ENCODE measurements at places on chromosomes 3 and 15.

- no peak for DNase-seq
Observed at GRCh38 chr3:164897342-164897741, 181.0 kb downstream of the SI start.

DNA sequence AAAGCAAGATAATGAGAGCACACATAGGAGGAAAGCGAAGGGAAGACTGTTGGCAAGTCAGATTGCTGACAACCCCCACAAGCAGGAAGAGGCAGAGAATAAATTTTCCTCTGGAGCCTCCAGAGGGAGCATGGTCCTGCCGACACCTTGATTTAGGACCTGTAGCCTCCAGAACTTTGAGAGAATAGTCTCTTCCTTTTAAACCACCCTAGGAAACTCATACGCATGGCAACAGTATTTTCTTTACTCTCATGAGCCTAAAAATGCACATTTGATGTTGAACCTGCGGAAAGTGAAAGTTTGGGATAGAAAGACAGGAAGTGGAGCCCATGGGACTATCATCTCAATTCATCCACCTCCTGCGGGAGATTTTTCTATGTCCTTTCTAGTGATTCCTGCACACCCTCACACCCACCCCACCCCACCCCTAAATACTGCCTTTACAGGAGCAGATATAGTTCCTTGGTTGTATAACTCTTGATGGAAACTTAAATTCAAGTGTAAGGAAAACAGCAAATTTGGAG lies 116.7 kb upstream of the LPP start:
- no peak for DNase-seq

- DNase-seq = no peak
Observed at GRCh38 chr15:60949039-60949977, 279.8 kb downstream of the RORA start.

GRCh38 chr15:75751116-75751875 lies 38.6 kb upstream of the CSPG4 start:
- peak; percentile 28 for DNase-seq

DNA sequence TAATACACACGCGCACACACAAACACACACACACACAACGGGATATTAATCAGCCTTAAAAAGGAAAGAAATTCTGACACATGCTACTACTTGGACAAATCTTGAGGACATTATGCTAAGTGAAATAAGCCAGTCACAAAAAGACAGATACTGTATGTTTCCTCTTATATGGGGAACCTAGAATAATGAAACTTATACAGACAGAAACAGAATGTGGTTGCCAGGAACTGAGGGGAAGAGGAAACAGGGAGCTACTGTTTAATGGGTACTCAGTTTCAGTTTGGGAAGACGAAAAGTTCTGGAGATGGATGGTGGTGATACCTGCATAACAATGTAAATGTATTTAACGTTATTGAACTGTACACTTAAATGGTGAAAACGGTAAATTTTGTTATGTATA lies 20.2 kb downstream of the ICE2 start:
- no peak for DNase-seq

DNA sequence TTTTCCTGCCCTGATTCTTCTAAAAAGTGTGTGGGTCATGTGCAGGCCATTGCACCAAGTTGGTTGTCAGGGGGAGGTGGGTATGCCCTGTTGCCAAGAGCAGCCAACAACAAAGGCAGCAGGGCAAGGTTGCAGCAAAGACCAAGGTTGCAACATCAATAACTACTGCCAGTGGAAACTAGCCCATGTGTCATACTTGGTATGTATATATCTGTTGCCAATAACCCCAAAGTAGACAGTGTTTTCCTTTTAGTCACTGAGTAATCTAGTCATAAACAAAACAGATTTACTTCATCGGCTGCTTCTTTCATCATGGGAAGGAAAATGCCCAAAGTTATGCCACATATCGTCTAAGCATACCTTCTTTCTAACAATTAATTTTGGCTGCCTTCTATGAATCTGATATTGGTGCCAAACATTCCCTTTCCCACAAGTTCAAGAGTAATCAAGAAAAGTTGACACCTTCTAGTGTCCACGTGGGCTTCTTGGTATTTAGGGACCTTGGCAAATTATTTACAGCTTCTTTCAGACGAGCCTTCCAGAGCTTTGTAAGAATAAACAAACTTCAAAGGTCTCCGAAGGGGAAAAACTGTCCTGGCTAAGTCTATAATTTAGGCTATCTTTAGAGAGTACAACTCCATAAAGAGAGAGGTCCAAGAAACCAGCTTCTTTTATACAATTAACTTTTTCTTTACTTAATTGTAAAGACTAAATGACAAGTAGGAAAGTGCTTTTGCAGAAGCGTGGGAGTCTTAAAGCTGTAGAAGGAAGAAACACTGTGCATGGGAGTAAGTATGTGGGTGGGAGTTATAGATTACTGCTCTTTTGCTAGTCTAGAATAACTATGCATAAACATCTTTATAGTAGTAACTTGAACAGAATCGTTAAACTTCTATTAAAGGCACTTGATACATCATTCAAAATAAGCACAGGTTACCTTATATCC lies 10.0 kb upstream of the MBNL1 start:
- peak; percentile 84 for DNase-seq

- DNase-seq = no peak
Observed at GRCh38 chr3:175869404-175869803, 1010.3 kb downstream of the NAALADL2 start.

GRCh38 chr15:48253172-48253571 lies 47.1 kb downstream of the SLC12A1 start:
- DNase-seq = no peak

- DNase-seq = no peak
Observed at GRCh38 chr3:134903837-134904236, 108.8 kb downstream of the EPHB1 start.

DNA sequence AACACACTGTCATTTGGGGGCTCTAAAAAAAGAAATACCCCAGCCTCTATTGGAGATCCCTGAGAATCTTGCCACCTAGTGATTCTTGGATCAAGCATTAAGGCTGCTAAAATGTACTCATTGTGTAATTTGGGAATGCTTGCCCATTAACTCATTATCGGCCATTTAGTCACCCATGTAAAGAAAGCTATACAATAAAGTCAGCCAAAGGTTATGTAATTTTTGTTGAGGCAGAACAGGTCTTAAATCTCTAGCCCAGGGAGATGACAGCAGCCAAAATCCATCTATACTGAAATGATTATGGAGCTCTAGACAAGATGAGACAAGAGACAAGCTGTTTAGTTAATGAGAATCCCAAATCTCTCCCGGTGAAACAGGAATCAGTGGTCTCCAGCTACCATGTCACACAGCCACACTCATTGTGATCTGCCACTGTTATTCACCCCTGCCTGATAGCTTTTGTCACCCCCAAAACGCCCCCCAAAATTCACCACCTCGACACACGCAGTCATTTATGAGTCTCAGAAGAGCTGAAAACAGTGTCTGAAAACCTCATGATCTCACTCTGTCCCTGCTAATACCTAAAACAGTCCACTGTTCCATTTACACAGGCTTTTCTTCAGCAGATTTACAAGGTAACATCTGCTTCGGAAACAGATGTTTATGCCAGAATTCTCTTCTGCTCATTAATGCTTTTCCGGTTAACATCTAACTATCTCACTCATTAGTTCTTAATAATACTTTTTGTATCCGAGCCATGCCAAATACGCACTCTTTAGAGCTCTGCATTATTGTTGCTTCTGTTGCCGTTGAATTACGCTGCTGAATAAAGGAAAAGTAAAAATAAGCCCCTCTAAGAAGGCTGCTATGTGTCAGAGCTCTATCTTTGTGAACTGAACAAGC lies 138.5 kb downstream of the RORA start:
- DNase-seq = no peak

- DNase-seq = peak; percentile 59
Observed at GRCh38 chr15:41557673-41558399, 1.2 kb upstream of the TYRO3 start.

GRCh38 chr3:140440446-140440845 lies 237.4 kb upstream of the TRIM42 start:
- no peak for DNase-seq

- no peak for DNase-seq
Observed at GRCh38 chr15:56042982-56043980, 49.9 kb upstream of the NEDD4 start.

GRCh38 chr15:74656935-74657535 lies 38.8 kb downstream of the EDC3 start:
- no peak for DNase-seq

DNA sequence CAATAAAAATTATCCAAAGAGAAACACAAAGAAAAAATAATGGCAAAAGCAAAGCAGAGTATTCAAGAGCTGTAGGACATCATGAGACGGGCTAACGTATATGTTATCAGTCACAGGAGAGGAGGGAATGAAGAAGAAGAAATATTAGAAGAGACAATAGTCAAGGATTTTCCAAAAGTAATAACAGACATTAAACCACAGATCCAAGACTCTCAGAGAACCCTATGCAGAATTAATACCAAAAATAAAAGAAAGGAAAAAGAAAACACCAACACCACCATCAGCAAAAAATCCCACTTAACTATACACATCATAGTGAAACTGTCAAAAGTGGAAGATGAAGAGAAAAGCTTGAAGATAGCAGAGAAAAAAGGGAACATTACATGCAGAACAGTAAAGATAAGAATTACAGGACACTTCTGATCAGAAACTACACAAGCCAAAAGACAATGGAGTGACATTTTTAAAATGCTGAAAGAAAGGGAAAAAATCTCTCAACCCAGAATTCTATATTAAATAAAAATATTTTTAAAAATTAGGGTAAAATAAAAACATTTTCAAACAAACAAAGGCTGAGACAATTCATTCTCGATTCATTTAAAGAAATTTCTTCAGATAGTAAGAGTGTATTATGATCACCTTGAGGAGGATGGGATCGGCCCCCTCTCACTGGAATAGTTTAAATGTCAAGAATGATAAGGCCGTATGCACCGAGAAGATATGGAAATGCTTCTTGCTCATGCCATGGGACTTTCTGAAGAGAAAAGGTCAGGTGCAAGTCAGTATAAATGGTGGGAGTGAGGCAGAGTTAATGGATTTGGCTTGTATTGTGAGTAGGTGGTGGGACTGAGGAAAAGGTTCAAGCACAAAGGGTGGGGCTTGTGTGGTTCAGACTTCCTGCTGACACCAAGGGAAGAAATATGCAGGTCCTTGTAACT lies 28.5 kb downstream of the TM2D3 start:
- DNase-seq = no peak

GRCh38 chr3:154430014-154430413 lies at the start of gene GPR149:
TSS of gene GPR149 (minus strand) at chr3:154430190. CDS start at chr3:154429615, 575 bp downstream.
- no peak for DNase-seq

- no peak for DNase-seq
Observed at GRCh38 chr3:165279471-165279870, 83.3 kb upstream of the SLITRK3 start.

GRCh38 chr3:124684459-124684858 lies 45.8 kb upstream of the UMPS start:
- DNase-seq = no peak

DNA sequence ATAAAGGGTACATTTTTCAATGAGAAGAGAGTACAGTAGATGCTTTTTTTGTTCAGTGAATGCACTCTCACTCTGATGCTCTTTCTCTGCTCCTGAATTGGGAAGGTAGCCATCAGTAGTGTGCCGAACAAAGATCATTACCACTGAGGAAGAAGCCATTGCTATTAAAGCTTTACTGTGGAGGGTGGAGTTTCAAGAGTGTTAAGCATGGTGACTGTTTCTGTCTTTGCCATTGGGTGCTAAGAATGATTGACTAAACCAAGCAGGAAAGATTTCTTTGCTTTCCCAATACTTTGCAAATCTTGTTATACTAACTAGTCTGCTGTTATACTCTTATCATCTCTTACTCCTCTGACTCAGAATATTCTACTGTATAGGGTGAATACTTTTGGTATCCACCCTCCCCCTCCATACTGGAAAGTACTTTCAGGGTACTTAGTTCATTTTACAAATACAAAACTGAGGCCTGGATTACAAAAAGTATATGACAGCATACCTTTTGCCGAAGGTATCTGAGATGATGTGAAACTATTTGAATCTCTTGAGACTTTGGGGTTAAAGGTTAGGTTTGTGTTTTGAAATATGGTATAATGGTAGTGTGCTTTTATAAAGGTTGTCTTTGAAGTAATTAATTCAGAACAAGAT lies 1.7 kb downstream of the RAB11A start:
- no peak for DNase-seq

- DNase-seq = no peak
Observed at GRCh38 chr3:191360620-191361019, 30.3 kb upstream of the UTS2B start.

- DNase-seq = no peak
Observed at GRCh38 chr15:62941699-62942098, 100.8 kb upstream of the TPM1 start.

GRCh38 chr15:35717721-35718120 lies 171.8 kb upstream of the DPH6 start:
- no peak for DNase-seq

GRCh38 chr3:119783883-119784282 lies 2.0 kb downstream of the NR1I2 start:
- DNase-seq = no peak

DNA sequence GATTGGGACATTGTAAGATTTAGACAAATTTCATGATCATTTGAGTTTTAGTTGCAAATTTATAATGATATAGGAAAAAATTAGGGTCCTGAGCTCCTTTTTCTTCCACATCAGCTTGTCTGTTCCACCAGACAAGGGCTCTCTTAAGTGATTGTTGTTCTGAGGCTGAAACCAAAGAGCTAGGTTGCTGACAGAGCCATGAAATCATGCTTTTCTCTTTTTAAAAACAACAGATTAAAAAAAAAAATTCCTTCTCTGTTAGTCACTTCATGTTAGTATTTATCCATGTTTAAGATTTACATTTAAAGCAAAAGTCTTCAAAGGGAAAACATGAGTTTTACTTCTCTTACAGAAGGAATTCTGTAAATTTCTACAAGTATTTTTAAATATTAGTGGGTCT lies 56.8 kb downstream of the ATP2C1 start:
- no peak for DNase-seq

DNA sequence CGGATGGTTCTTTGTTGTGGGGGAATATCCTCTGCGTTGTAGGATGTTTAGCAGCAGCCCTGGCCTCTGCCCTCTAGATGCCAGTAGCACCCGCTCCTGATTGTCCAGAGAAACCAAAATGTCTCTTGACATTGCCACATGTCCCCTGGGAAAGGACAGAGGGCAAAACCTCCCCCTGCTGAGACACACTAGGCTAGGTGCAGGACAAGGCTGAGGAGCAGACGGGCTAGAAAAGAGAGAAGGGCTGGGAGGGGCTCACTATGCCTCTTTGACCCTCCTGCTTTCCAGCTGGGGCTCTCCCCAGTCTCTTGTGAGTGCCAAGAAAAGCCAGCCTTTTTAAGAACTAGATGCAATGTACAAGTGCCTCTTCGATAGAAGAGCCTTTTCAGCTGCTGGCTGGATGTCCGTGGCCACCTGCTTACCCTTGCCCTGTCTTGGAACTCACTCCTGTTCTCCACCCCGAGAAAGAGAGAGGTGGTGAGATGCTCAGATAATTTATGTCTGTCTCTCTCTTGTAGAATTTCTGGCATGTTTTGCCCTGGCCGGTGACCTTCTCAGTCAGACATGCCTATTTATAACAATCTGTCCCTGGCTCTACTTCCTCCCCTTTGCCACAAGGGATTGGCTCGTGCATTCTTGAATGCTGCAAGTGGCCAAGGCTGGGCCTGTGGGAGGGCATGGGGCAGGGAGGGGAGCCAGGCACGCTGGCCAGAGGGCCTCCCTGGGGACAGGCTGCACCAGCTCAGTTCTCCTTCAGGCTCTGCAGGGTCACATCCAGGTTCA lies 142.6 kb downstream of the RPLP1 start:
- DNase-seq = peak; percentile 91

- no peak for DNase-seq
Observed at GRCh38 chr3:18828637-18829036, 319.7 kb upstream of the KCNH8 start.

All from aorta (tissue), 5 donors.